ENCODE measurements at places on chromosomes 7 and 10.

DNA sequence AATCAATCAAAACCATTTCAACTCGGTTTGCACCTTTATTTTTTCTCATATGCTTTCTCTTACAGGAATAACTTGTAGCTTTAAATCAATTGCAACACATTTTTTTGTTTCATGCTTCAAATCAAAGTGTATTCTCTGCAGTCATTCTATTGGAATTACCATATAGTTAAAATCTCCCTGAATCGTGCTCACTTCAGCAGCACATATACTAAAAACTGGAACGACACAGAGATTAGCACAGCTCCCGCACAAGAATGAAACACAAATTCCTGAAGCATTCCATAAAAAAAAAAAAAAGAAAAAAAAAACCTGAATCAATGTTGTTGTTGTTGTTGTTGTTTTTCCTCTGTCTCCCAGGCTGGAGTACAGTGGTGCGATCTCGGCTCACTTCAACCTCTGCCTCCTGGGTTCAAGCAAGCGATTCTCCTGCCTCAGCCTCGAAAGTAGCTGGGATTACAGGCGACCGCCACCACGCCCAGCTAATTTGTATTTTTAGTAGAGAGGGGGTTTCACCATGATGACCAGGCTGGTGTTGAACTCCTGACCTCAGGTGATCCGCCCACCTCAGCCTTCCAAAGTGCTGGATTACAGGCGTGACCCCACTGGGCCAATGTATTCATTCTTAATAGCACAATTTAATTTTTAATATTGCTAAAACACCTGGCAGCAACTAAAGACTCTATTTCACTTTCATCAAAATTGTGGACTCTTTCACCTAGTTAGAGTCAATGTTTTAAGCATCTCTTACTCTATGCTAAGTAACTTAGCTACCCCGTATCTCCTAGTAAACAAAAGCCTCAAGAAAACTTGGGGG is 26.3 kb downstream of the ANKRD61 start:
- DNase-seq = no peak

DNA sequence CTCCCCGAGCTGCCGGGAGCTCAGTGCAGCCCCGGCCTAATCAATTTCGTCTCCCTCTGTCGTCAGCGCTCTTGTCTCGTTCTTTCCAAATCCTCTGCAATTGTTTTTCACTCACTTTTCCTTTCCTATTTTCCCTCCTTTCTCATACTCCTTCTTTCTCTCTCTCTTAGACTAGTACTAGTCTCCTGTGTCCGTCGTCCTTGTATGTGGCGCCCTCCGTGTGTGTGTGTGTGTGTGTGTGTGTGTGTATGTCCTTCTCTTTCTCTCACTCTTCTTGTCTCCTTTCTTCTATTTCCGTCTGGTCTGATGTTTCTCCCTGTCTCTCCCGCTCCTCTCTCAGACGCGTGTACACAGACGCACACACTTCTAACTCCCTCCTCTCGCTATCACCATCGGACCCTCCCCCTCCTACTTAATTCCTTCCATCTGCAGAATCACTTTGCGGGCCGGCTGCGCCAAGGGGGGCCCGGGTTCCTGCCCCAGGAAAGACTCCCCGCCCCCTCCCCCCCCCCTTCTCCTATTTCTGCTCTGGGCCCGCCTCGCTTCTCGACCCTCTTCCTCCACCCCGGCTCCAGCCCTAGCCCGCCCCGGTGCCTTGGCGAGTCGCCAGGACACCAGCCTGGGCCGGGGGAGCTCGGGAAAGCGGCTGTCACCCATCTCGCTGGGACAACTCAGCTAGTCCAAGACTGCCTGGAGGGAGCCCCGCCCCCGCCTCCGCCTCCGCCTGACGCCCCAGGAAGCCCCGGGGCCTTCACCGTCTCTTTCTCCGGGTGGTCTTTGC is 743 bp upstream of the ZCCHC24 start:
- peak; percentile 40 for DNase-seq

GRCh38 chr7:33762151-33762910 is 143.0 kb upstream of the BMPER start:
- DNase-seq = no peak

- no peak for DNase-seq
These were observed 87.5 kb downstream of the FRMD4A start for GRCh38 chr10:14243221-14243620.

DNA sequence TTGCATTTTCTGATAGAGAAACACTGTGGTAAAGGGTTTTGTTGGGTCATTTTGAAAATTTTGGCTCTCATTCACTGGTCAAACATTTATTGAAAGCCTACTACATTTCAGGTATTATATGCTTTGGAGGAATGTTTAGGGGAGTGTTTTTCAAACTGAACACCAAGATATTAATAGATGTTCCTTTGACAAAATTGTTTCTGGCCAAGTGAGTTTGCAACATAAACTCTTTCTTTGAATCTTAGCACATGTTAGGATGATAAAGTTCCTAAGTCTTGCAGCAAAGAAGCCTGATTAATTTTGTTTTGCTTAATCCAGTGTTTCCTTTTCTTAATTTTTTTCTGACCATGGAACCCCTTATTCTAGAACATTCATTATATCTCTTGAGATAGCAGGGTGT is 232.5 kb upstream of the PHYHIPL start:
- no peak for DNase-seq

- no peak for DNase-seq
These were observed 166.0 kb upstream of the SP4 start for GRCh38 chr7:21261627-21262594.

DNA sequence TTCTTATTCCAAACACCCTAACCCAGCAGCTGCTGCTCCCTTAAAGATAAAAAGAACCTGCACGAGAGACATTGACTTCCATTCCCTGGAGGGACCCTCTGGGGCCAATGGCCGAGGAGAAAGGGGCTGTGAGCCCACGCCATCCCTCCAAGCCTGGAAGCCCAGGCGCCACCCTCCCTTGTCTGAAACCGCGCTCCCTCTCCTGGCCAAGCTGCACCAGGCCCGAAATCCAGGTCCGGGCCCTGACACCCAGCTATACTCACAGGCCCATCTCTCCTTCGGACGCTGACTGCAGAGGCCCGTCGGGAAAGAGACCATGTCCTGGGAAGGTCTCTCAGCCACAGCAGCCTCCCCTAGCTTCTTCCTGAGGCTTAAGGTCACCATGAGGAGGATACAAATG is 196.5 kb downstream of the PTPRN2 start:
- DNase-seq = no peak

DNA sequence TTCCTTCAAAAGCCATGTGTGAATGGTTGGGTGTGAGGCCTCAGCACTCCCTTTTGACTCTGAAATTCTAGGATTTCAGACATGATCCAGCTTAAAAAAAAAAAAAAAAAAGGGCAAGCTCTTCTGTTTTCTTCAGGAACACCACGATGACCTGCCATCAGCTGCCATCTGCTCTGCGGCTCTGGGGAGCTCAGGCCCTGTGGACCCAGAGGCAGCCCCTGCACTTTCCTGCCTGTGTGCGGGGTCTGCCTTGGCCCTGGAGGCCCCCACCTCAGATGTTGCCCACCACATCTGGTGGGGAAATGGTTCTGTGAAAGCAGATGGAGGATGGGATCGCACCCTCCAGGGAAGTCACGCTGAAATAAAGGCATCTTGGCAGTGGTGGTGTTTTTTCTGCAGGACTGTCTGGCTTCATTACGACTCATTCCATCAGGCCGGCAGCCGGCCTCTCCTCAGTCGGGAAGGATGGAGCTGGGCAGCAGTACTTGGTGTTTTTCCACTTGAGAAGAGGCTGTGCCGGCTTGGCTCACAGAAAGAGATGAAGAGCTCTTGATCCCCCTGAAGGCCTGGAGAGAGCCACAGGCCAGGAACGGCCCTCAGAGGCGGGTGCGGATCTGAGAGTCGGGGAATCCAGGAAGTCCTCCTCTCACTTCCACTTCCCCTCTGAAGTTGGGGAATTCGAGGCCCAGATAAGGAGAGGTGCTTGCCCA is 66.1 kb upstream of the AQP1 start:
- DNase-seq = peak; percentile 51

- no peak for DNase-seq
These were observed 77.1 kb downstream of the ABCC2 start for GRCh38 chr10:99859585-99859984.

DNA sequence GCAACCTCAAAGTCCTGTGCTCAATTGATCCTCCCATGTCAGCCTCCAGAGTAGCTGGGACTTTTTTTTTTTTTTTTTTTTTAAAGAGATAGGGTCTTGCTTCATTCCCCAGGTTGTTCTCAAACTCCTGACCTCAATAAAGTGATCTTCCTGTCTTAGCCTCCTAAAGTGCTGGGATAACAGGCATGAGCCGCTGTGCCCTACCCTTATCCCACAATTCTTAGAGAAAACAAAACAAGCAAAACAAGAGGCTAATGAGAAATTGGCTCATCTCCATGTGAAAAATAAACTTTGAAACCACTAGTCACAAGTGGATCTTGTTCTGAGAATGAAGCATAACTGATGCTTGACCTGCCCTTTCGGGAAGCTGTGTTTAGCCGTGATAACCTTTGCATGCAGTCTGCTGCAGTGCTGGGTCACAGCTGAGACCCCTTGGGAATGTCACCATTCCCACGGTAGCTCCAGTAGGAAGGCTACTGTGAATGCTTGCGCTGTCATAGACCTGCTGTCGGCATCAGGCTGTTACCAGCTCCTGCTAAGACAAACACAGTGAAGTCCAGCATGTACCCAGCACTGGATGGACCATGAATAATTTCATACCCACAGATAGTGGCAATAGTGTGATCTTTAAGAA is 290.7 kb upstream of the KIAA1217 start:
- no peak for DNase-seq

GRCh38 chr10:34792881-34793280 is 22.2 kb downstream of the PARD3 start:
- DNase-seq = no peak

- no peak for DNase-seq
These were observed 30.4 kb downstream of the DDC start for GRCh38 chr7:50534690-50535290.

GRCh38 chr10:100448951-100449350 is 13.9 kb upstream of the WNT8B start:
- DNase-seq = no peak

Measured in breast epithelium (tissue), 4 donors.